ENCODE measurements at places on chromosomes 5 and 9. TPM values are rescaled to one million over a fixed set of nuclear protein-coding genes. Genes with fewer than 3 reads are reported as not detected.

DNA sequence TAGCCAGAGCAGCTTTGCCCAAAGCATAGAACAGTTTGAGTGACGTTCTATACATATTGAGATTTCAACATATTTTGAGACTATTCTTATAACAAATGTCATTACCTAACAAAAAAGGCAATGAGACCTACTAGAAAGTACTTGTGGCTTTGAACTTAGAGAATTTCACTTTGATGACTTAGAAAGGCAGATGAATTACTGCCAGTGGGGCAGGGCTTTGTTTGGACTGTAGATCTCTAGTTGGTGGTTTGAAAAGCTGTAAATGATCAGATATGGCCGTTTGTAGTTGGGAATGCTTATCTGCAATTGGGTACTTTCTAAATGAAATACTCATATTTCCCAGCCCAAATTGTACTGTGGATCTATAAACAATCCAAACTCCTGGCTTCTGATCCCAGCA lies 28.1 kb downstream of the SOX30 start:
- no peak overlapping the region for H3K4me3 ChIP-seq
- H3K36me3 ChIP-seq: no peaks in the 10 kb centered on the region
- no peak for DNase-seq
- no peaks in the 10 kb centered on the region for H3K4me1 ChIP-seq
- no peak overlapping the region for H3K27ac ChIP-seq

DNA sequence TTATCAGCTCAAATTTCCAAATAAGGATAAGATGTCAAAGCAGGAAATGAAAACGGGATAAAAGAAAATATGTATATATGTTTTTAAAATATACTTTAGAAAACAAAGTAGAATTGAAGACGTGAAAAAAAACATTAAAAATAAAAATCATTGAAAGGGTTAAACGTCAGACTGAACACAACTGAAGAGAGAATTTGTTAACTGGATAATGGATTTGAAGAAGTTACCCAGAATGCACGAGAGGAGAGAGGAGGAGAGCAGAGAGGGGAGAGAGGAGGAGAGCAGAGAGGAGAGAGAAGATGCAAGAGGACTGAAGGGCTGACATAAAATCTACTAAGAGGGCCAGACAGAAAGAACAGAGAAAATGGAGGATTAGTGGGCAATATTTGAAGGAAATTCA lies 88.0 kb downstream of the CDKN2A start:
- H3K4me3 ChIP-seq: no peak overlapping the region
- no peaks in the 10 kb centered on the region for H3K4me1 ChIP-seq
- DNase-seq: no peak
- H3K27ac ChIP-seq: no peak overlapping the region

DNA sequence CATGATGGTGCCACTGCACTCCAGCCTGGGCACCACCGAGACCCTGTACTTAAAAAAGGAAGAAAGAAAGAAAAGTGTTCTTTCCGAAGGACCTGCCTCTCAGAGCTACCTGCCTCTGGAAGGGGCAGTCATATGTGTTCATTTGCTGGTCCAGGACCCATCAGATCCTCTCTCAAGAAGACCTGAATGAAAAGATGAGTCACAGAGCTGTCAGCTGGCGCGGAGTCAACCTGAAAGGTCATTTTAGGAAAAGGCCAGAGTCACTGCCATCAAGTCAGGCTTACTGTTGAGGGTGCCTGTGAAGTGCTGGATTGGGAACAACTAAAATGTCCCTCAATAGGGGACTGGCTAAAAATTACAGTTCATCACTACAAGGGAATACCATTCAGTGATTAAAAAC lies 14.9 kb upstream of the HRH2 start:
- H3K36me3 ChIP-seq: no peaks in the 10 kb centered on the region
- no peak for DNase-seq
- no peaks in the 10 kb centered on the region for H3K4me1 ChIP-seq
- no peak overlapping the region for H3K27ac ChIP-seq
- H3K27me3 ChIP-seq: no peaks in the 10 kb centered on the region
- no peak overlapping the region for H3K4me3 ChIP-seq

DNA sequence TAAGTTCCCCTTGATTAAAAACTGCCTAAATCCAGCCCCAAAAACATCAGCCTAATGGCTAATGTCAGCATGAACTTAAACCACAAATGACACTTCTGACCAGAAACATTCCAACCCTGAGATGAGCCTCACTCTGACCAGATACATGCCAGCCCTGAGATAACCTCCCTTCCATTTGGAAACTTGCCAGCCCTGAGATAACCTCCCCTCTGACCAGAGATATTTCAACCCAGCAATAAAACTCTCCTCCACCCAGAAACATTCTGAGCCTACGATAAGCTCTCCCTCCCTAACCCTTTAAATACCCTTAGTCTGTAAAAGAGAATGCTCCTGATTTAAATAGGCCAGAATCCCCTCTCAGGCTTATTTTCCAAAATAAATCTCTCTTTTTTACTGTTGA lies 1035.7 kb upstream of the NUDT12 start:
- no peak overlapping the region for H3K27ac ChIP-seq
- no peak for DNase-seq
- no peak overlapping the region for H3K4me3 ChIP-seq
- no peaks in the 10 kb centered on the region for H3K36me3 ChIP-seq
- H3K4me1 ChIP-seq: no peaks in the 10 kb centered on the region

DNA sequence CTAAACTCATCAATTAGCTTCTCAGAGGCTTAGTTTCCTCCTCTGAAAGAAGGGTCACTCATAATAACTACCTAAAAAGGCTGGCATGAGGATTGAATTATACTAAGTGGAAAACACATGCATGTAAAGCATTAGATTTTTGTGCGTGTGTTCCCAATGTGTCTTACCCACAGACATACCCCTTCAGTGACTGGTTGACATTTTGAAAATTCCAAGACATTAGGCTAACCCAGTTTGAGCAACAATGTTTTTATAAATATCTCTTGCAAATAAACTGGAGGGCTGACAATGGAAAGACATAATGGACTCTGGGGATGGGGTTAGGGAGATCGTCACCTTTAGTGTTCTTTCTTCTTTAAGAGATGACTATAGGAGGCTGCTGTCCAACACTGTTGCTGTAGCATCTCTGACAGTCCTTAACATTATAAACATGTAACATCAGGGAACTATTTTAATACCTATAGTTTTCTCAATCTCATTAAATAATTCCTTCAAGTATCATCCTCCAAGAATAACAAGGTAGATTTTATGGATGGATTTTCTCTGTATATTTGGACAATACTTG lies 24.3 kb downstream of the HMHB1 start:
- H3K4me3 ChIP-seq: no peak overlapping the region
- H3K27me3 ChIP-seq: no peaks in the 10 kb centered on the region
- H3K36me3 ChIP-seq: no peaks in the 10 kb centered on the region
- H3K4me1 ChIP-seq: no peaks in the 10 kb centered on the region
- H3K27ac ChIP-seq: no peak overlapping the region
- no peak for DNase-seq

GRCh38 chr9:130227833-130228232 lies 37.7 kb upstream of the HMCN2 start:
- H3K27me3 ChIP-seq: no peaks in the 10 kb centered on the region
- H3K4me1 ChIP-seq: no peaks in the 10 kb centered on the region
- no peaks in the 10 kb centered on the region for H3K36me3 ChIP-seq

GRCh38 chr9:130824079-130824478 lies 11.0 kb upstream of the ABL1 start:
- DNase-seq: no peak
- peaks cover 36% of the 10 kb centered on the region for H3K4me1 ChIP-seq
- H3K4me3 ChIP-seq: no peak overlapping the region
- H3K27ac ChIP-seq: peak overlapping the region; percentile 67
- H3K36me3 ChIP-seq: no peaks in the 10 kb centered on the region
- H3K27me3 ChIP-seq: no peaks in the 10 kb centered on the region

DNA sequence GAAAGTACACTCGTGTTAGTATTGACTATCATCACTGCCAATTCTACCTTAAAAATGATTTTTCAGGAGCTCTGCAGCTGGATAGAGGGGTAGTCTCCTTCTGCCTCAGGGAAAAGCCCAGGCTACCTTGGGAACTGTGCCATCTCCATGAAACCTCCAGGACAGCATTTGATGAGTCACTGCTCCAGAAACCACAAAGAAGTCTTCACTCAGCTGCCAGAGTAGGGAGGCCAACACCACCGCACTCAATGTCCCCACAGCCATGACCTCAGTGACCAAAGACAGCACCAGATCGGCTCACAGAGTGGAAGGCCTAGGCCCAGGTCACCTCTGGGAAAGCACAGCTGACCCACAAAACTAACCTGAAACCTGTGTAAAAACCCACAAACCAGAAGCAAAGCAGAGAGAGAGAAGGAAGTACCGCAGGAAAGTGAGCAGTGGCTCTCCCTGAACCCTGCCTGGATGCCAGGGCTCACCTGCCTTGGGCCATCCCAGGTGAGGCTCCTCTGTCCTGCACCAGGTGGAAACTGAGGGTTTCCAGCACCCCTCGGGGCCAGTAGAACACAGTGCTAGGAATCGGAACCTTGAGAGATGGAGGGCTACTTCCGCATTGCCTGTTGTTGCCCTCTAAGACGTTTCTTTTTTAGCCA lies 30.0 kb downstream of the S1PR3 start:
- no peaks in the 10 kb centered on the region for H3K4me1 ChIP-seq
- DNase-seq: no peak

DNA sequence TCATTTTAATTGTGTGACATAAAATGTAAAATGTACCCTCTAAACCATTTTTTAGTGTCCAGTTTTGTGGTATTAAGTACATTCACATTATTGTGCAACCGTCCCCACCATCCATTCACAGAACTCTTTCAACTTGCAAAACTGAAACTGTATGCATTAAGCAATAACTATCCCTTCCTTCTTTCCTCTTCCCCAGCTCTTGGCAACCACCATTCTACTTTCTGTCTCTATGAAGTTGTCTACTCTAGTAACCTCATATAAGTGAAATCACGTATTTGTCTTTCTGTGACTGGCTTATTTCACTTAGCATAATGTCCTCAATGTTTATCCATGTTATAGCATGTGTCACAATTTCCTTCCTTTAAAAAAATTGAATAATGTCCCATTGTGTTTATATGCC lies 142.4 kb downstream of the C9orf152 start:
- no peaks in the 10 kb centered on the region for H3K4me1 ChIP-seq
- no peaks in the 10 kb centered on the region for H3K36me3 ChIP-seq
- no peak overlapping the region for H3K27ac ChIP-seq

- H3K27ac ChIP-seq: no peak overlapping the region
- no peaks in the 10 kb centered on the region for H3K4me1 ChIP-seq
- no peak overlapping the region for H3K4me3 ChIP-seq
- DNase-seq: no peak
Observed at GRCh38 chr5:80725446-80725845, 70.7 kb upstream of the DHFR start.

- H3K27me3 ChIP-seq: no peaks in the 10 kb centered on the region
- H3K4me1 ChIP-seq: no peaks in the 10 kb centered on the region
- H3K36me3 ChIP-seq: no peaks in the 10 kb centered on the region
- no peak overlapping the region for H3K4me3 ChIP-seq
Observed at GRCh38 chr5:135473956-135474670, 22.0 kb upstream of the TIFAB start.

DNA sequence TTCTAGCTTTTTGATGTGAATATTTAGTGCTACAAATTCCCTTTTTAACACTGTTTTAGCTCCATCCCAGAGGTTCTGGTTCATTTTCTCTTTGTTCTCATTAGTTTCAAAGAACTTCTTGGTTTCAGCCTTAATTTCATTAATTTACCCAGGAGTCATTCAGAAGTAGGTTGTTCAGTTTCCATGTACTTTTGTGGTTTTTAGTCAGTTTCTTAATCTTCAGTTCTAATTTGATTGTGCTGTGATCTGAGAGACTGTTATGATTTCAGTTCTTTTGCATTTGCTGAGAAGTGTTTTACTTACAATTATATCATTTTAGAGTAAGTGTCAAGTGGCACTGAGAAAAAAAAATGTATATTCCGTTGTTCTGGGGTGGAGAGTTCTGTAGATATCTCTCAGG lies 240.1 kb upstream of the RASA1 start:
- H3K27ac ChIP-seq: no peak overlapping the region
- no peaks in the 10 kb centered on the region for H3K36me3 ChIP-seq
- no peak overlapping the region for H3K4me3 ChIP-seq
- no peak for DNase-seq
- H3K27me3 ChIP-seq: no peaks in the 10 kb centered on the region

DNA sequence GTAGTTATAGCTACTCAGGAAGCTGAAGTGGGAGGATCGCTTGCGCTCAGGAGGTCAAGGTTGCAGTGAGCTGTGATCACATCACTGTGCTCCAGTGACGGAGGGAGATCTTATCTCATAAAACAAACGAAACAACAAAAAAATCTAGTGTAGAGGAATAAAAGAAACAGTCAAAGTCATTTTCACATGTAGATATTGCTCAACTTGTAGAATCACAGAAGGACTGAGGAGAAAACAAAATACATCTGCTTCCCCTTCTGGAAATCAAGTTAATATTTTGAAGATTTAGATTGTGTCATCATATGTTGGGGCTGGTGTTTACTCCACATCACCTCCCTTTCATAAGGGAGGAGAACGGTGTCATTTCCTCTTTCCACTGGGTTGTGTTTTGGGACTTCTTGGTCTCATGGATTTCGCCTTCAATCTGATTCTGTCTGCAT lies 8.2 kb upstream of the SLC46A2 start:
- no peak for DNase-seq
- no peak overlapping the region for H3K4me3 ChIP-seq
- no peaks in the 10 kb centered on the region for H3K27me3 ChIP-seq
- H3K27ac ChIP-seq: no peak overlapping the region

GRCh38 chr5:95446560-95447221 lies 55.5 kb downstream of the FAM81B start:
- DNase-seq: no peak
- H3K36me3 ChIP-seq: no peaks in the 10 kb centered on the region
- no peaks in the 10 kb centered on the region for H3K27me3 ChIP-seq
- H3K4me1 ChIP-seq: no peaks in the 10 kb centered on the region
- no peak overlapping the region for H3K4me3 ChIP-seq
- H3K27ac ChIP-seq: no peak overlapping the region

Gene AGXT2
- not detected for total RNA-seq

Gene ABCA2
- 2.4 TPM for total RNA-seq

Gene KLHL3
- total RNA-seq: 0.67 TPM

Gene QSOX2
- 11.3 TPM for total RNA-seq

Gene SPINK4
- total RNA-seq: not detected

Gene ACOT12
- 0.26 TPM for total RNA-seq

Gene ENTPD8
- not detected for total RNA-seq

Gene IL5
- total RNA-seq: not detected

Gene PTGES
- total RNA-seq: not detected
